ENCODE measurements at places on chromosomes 3 and 15. TPM values are rescaled to one million over a fixed set of nuclear protein-coding genes. Genes with fewer than 3 reads are reported as not detected.

Gene ZSCAN29
- total RNA-seq, result 31.9 TPM

DNA sequence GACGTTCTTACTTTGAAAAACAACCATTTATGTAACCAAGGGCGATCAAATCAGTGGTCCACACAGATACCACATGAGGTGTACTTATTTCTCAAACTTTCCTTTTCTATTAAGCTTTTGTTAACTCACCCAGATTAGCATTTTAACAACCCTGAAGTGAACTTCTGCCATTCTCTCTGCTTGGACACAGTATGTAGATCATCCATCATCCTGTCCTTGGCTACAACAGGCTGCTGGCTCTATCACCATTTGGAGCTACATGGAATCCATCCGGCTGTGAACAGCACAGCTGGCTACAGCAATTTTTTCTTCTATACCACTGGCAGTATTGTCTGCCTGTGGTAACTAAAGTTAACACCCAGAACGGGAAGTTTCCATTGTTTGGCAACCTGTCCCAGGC is 4.4 kb downstream of the SEMA6D start:
- peak; percentile 5 for DNase-seq

- DNase-seq, result no peak
Observed at GRCh38 chr3:53668872-53669271, 174.5 kb downstream of the CACNA1D start.

- no peak for DNase-seq
Observed at GRCh38 chr3:56123487-56123886, 344.8 kb downstream of the ERC2 start.

DNA sequence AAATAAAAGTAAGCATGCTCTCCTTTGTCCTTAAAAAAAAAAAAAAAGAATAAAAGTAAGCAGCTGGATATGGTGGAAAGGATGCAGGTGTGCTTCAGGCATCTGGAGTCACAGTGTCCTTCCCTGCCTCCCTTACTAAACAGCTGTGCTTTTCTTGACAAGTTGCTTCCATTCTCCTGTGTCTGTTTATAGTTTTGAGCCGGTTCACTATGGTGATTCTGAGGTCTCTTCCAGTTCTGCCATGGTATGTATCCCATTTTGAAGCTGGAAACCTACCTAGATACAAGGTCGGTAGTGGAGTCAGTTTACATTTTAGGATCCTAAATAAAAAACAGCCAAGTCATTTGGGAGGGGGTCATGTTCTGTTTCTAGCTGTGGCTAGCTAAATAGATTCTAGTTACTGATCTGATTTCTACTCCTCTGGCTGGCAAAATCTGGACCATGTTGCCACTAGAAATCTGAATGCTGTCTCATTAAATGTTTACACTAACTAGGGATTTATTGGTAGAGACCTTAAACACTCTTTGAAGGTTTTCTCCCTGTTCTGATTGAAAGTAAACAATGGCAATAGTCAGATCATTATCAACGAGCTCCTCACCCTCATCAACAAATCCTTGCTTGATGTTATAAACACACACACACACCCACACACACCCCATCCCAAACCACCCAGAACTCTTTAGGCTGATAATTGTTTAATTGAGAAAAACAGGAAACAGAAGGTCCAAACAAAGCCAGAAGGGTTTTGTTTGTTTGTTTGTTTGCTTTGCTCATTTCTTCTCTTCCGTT is 7.9 kb downstream of the TNFSF10 start:
- DNase-seq, result peak; percentile 33

- DNase-seq, result peak; percentile 64
Observed at GRCh38 chr3:54572197-54572895, 355.5 kb downstream of the LRTM1 start.

- DNase-seq, result peak; percentile 70
Observed at GRCh38 chr15:52677593-52678467, 1.4 kb downstream of the ATOSA start.

All from fibroblast of lung (primary cell).